ENCODE measurements at places on chromosomes 16 and 17.
A peak's percentile ranks its signal among the peaks of the same experiment; 100 is the strongest.

GRCh38 chr16:88196471-88197400 is 186.0 kb upstream of the ZNF469 start:
- DNase-seq, result no peak

DNA sequence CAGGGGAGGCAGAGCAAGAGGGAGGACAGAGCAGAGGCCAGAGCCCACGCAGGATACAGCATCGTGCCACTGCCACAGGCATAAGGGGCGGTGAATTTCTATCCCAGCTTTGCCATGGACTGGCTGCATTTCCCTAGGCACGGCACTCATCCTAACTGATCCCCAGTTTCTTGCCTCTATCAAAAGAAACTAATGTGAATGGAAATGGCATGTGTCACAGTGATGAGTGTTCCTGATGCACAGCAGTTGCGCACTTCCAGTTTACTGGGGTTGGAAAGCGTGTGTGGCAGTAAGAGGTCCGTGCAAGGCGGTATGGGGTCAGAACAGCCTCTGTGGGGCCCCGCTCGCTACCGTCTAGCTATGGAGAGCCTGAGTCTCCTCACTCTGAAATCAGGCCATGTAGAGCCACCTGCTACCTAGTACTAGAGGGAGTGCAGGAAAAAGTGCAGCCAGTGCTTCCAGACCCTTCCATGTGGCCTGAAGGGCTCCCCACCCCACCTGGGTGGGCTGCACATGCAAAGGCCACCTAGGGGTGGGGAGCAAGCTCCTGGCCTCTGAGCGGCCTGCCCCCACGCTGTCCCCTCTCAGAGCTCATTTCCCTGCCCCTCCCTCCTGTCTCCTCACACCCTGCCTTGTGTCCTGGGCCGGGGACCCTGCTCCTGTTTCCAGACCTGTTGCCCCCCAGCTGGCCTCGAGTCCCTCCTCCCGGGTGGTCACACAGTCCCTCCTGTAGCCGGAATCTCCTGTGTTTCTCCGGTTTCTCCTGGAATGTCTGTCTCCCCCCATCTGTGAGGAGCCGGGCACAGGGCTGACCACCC is 5.0 kb upstream of the KCNJ18 start:
- no peak for DNase-seq

DNA sequence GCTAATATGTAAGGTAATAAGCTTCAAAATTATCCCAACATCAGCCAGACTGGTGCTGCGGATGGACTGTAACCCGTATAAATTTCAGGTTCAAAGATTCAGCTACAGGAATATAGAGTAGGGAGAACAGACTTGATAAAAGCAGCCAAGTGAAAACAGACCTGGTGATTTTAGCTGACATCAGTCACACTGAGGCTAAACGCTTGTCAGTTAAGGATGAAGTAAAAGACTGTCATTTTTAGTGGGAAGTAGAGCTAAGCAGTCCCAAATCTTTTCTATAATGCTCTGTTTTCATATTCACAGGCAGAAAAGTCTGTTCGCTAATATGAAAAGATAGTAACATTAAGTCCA is 35.4 kb downstream of the CMTM4 start:
- no peak for DNase-seq

GRCh38 chr17:72494566-72494965 is 373.7 kb downstream of the SOX9 start:
- no peak for DNase-seq

DNA sequence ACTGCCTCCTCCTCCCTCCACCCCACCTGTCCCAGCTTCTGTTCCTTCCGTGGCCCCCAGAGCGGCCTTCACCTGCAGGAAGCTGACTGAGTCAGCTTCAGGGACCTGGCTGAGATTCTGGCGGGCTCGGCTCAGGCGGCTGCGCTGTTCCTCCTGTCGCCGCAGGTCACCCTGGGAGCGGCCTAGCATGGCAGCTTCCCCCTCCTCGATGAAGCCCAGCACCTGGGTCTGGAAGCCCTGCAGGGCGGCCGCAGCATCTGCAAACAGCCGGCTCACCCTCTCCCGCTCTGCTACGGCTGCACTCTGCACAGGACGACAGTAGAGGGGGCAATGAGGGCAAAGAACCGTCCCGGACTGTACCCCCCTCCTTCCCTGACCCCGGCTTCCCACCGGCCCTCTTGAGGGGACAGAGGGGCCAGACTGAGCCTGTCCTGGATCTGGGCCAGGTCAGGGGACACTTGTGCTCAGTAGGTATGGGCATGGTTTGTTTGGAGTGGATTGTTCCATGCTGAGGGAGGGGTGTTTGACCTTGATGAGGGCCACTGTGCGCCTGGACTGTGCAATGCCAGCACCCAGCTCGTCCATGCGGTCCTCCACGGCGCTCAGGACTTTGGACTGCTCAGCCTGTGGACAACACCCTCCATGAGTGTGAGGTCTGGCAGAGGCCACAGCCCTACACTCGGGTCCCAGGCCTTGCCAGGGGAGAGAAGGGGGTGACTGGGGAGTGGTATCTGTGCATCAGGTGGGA is 2.0 kb downstream of the TRIM47 start:
- DNase-seq, result peak; percentile 78

- no peak for DNase-seq
Observed at GRCh38 chr16:22174642-22175041, 12.3 kb downstream of the SDR42E2 start.

DNA sequence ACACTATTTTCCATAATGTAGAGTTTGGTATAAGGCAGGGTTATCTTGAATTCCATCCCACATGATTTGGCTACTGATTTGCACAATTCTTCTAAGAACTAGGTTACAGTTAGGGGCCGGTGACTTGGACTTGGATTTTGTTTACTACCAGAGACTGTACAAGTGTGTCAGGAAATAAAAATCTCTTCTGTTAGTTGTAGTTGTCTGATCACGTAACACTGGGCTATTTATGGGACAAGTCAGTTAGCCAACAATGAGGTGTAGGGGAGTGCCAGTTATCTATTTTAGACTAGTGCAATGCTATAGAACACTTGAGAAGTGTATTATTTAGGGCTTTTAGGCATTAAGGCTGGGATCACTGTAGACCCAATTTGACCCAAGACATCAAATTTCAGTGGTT is 39.7 kb upstream of the GHDC start:
- DNase-seq, result no peak

DNA sequence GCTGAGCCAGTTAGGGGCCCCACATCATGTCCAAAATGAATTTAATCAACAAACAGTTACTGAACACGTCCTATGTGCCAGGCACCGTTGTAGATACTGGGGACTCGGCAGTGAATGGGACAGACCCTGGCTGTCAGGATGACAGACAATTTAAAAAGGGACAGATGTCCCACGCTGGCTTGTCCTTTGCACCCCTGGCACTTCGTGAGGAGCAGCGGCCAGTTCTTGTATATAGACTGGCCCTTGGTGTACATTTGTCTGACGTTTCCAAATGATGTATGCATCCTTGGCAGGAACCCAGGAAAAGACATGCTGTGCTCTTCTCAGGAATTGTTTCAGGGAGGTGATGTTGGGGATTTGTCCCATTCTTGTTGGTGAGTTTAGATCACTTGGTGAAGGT is 21.1 kb downstream of the IL4R start:
- no peak for DNase-seq

DNA sequence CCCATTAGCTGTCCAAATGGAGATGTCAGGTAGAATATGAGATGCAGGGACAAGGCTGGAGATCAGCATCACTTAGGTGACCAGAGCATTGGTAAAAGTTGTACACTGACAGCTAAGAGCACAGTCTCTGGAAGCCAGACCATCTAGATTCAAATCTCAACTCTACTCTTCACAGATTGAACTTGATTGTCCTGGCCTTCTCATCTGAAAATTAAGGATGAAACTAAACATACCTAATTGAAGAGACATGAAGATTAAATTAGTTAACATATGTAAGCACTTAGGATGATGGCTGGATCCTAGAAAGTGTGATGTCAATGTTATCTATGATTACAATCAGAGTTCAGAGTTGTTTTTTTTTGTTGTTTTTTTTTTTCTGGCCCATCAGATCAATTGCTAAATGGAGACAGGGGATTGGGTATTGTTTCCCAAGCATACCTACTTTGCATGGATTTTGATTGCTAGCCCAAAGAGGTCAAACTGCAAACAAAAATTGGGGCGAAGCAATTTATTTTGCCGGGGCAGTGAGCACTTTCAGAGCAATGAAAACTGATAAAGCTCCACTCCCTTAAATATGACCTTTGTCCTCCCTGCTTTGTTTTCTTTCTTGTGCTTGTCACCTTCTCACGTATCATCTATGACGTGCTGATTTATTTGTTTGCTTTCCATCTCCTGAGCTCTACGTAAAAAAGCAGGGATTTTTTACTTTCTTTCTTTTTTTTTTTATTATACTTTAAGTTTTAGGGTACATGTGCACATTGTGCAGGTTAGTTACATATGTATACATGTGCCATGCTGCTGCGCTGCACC is 217.6 kb upstream of the CPHXL start:
- DNase-seq, result no peak

DNA sequence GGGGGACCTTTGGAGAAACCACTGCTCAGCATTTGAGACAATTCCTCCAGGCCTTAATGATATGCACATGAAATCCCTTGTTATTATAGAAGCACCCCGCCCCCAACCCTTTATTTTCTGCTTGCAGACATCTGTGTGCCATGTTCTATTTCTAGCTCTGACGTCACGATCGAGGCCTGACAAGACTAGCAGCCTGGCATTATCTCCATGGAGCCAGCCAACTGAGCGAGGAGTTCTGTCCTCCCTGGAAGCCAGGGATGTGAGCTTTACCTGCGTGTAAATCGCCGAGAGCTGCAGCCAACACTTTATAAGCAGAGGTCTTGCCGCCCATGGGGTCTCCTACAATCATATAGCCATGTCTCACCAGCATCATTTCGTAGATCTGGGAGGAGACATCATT is 116.9 kb downstream of the DNAH3 start:
- DNase-seq, result no peak

- DNase-seq, result peak; percentile 71
Observed at GRCh38 chr16:67399218-67399733, 6.0 kb upstream of the TPPP3 start.

DNA sequence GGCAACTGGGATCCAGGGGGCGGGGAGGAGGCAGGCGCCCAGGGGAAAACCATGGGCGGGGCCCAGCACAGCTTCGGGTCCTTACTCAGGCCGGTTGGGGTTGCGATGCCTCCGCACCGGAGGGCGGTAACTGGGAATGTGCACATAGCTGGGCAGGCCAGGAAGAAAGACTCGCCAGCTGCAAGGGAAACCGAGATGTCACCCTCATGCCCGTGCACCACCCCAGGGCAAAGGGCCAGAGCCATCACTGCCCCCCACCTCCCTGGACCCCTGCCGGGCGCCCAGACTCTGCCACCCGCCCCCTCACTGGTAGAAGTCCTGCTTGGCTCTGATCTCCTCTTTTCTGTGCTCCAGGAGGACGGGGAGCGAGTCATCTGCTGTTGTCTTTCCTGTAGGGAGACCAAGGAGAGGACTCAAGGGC is 6.7 kb downstream of the ALOX12B start:
- DNase-seq, result no peak

- DNase-seq, result no peak
Observed at GRCh38 chr16:56732366-56732765, 2.4 kb downstream of the NUP93 start.

DNA sequence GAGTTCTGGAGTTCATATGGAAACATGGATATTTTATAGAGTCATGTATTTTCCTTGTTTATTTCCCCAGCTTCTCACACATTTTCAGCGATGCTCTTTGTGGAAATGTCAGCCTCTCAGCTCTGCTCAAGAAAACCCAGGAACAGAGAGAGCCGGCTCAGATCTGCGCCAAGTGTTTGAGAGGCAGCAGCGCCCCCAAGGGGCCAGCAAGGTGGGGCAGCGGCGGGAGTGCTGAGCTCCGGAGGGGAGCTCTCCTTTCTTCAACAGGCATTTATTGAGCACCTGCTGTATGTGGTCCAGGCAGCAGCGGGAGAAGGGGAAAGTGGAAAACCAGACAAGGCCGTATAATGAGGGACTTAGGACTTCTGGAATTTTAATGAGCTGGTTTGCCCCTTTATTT is 421.1 kb upstream of the C16orf82 start:
- peak; percentile 76 for DNase-seq

- no peak for DNase-seq
Observed at GRCh38 chr16:81964808-81965207, 46.5 kb downstream of the SDR42E1 start.

DNA sequence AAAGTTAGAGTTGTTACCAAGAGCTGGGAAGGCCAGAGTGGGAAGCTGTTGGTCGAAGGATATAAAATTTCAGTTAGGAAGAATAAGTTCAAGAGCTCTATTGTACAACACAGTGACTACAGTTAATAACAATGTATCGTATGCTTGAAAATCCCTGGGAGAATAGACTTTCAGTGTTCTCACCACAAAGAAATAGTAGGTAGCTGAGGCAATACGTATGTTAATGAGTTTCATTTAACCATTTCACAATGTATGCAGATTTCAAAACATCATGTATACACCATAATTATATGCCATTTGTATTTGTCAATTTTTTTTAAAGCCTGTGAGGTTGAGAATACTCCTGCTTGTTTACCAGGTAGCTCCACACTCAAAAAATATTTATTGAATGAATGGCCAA is 41.5 kb upstream of the MYOCD start:
- DNase-seq, result no peak

DNA sequence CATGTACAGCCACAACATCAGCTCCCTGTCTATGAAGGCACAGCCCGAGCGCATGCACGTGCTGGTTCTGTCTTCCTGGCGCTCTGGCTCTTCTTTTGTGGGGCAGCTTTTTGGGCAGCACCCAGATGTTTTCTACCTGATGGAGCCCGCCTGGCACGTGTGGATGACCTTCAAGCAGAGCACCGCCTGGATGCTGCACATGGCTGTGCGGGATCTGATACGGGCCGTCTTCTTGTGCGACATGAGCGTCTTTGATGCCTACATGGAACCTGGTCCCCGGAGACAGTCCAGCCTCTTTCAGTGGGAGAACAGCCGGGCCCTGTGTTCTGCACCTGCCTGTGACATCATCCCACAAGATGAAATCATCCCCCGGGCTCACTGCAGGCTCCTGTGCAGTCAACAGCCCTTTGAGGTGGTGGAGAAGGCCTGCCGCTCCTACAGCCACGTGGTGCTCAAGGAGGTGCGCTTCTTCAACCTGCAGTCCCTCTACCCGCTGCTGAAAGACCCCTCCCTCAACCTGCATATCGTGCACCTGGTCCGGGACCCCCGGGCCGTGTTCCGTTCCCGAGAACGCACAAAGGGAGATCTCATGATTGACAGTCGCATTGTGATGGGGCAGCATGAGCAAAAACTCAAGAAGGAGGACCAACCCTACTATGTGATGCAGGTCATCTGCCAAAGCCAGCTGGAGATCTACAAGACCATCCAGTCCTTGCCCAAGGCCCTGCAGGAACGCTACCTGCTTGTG is 10.7 kb downstream of the CHST4 start:
- DNase-seq, result no peak

GRCh38 chr17:49196520-49196919 is 13.9 kb downstream of the GNGT2 start:
- DNase-seq, result no peak
